ENCODE measurements at places on chromosomes 7 and 10.

DNA sequence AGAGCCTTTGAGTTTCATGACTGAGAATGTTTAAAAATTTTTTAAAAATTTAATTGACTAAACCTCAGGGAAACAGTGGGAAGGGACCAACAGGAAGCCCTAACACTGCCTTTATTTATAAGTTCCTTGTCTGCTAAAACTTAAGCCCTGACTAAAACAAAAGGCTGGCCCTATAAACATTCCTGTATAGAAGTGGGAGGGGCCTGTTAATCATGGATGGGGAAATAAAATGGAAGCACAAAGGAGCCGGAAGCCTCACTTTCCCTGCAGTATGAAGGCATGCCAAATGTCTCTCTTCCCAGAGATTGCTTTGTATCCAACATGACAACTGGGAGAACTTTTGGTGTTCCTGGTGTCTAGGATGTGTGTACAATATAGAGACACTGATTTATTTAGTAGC is 66.0 kb downstream of the VPS50 start:
- no peak for DNase-seq

DNA sequence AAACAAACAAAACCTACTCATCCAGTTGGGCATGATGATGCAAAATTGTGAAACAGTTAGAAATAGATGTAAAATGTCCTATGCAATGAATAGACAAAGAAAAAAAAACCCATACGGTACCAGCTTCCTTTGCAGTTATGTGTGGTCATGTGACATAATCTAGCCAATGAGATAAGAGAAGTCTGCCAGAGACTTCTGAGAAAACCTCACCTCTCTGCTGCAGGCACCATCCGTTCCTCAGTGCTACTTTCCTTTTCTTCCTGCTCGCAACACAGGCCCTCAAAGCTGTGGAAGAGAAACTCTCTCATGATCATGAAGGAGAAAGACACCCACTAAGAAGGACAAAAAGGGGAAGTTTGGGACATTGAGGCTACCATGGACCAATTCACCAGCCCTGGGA is 76.8 kb upstream of the CARD11 start:
- DNase-seq, result peak; percentile 67

DNA sequence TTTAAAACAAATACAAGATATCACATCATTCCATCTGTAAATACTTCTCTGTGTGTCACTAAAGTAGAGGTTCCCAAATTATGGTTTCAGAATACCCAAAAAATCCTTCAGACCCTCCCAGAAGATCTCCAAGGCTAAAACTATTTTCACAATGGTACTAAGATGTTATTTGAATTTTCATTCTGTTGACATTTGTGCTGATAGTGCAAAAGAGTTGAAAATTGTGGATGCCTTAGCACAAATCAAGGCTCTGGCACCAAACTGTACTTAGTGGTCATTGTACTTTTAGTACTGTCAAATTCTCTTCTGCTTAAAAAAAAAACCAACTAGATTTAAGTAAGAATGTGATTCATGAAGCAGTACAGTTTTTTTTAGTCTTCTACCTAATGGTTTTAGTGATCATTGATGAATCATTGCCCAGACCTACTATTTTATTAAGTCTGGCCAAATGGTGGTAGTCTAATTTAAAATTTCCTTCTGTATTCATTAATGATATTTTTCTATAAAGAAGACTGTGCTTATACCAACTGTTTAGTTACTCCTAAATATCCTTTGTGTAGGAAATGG is 50.5 kb downstream of the TPST1 start:
- no peak for DNase-seq

GRCh38 chr7:20358106-20358505 is 27.4 kb downstream of the ITGB8 start:
- DNase-seq, result no peak

- no peak for DNase-seq
Measured at GRCh38 chr10:58359541-58359940, 24.7 kb downstream of the UBE2D1 start.

- DNase-seq, result no peak
Measured at GRCh38 chr10:89252225-89252585, 630 bp upstream of the LIPA start.

- no peak for DNase-seq
Measured at GRCh38 chr10:21495002-21495751, 30.3 kb downstream of the SKIDA1 start.

- DNase-seq, result no peak
Measured at GRCh38 chr7:485188-486081, 34.2 kb downstream of the PDGFA start.

- no peak for DNase-seq
Measured at GRCh38 chr7:105178928-105179541, 165.0 kb downstream of the KMT2E start.

GRCh38 chr7:154649434-154649833 is 353.5 kb downstream of the PAXIP1 start:
- no peak for DNase-seq

- DNase-seq, result no peak
Measured at GRCh38 chr10:116146372-116147140, 126.5 kb downstream of the GFRA1 start.

- DNase-seq, result peak; percentile 72
Measured at GRCh38 chr7:151381348-151382078, 28.3 kb downstream of the WDR86 start.

GRCh38 chr10:119205894-119206602 is 1.3 kb upstream of the GRK5 start:
- DNase-seq, result peak; percentile 51

- DNase-seq, result no peak
Measured at GRCh38 chr7:92747041-92747835, 89.1 kb downstream of the CDK6 start.

GRCh38 chr7:138710536-138711385 is 9.6 kb upstream of the SVOPL start:
- DNase-seq, result no peak

DNA sequence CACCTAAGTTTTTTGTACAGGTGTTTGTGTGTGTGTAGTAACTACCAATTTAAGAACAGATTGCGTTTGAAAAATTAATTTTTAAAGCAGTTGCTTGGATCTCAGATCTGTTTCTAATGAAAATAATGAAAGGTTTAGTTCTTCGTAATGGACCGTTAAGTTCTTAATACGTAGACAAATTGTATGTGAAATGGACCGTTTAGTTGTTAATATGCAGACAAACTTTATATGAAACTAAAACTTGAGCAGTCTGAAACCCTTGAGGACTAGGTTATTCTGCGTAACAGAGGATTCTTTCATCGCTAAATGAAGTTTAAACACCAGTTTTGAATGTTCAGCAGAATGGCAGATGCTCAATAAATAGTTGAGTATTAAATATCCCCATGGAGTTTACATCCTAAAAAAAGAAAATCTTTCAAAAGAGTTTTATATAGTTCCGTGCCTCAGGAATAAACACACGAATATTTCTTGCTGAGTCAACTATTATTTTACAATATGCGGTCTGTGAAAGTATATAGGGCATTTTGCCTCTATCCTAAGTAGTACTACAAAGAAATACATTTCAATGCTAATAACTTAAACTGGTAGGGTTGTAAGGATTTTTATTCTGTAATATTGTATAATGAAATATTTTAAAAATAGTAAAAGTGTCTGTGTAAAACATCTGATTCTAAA is 1.2 kb downstream of the DBF4 start:
- no peak for DNase-seq

GRCh38 chr10:20396701-20397100 is 500.4 kb downstream of the NEBL start:
- DNase-seq, result no peak

- no peak for DNase-seq
Measured at GRCh38 chr7:143393267-143394041, 12.3 kb downstream of the ZYX start.

DNA sequence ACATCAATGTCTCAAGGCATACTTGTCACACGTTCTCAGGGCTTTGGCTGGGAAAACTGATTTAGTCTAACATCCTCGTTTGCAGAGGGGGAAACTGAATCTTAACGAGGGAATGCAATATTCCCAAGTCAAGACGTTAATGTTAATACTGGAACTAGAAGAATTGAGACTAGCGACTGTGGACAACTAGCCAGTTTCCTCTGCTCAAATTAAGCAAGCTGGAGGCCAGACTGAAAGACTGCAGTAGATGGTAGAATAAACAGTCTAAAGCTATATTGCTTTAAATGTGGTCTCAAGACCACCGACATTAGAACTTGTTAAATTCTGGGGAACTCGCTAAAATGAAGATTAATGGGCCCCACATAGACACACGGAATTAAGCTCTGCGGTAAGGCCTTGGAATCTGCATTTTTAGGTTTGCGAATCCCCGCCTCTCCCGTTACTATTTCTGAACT is 639 bp upstream of the TFAM start:
- DNase-seq, result no peak

- DNase-seq, result no peak
Measured at GRCh38 chr7:4706384-4707216, 24.5 kb downstream of the FOXK1 start.

DNA sequence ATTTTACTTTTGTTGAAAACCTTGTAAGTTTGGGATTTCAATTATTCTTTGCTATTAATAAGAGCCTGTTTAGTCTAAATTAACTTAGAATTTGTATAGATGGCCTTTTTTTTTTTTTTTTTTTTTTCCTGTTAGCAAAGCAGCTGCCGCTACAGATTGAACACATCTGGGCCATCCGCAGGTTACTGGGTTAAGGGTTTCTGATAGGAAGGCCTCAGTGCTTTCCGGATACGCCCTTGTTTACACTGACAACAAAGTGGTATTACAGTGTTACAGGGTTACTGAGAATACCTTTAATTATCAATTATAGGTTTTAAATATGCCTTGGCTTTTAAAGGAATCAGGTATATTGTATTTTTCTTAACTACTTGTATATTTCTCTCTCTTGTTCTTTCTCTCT is 76.8 kb downstream of the PTN start:
- DNase-seq, result no peak

- no peak for DNase-seq
Measured at GRCh38 chr10:34081948-34082347, 733.1 kb downstream of the PARD3 start.

- no peak for DNase-seq
Measured at GRCh38 chr7:148270576-148270975, 320.0 kb upstream of the C7orf33 start.

- DNase-seq, result peak; percentile 64
Measured at GRCh38 chr7:77651575-77652162, 44.6 kb upstream of the RSBN1L start.

DNA sequence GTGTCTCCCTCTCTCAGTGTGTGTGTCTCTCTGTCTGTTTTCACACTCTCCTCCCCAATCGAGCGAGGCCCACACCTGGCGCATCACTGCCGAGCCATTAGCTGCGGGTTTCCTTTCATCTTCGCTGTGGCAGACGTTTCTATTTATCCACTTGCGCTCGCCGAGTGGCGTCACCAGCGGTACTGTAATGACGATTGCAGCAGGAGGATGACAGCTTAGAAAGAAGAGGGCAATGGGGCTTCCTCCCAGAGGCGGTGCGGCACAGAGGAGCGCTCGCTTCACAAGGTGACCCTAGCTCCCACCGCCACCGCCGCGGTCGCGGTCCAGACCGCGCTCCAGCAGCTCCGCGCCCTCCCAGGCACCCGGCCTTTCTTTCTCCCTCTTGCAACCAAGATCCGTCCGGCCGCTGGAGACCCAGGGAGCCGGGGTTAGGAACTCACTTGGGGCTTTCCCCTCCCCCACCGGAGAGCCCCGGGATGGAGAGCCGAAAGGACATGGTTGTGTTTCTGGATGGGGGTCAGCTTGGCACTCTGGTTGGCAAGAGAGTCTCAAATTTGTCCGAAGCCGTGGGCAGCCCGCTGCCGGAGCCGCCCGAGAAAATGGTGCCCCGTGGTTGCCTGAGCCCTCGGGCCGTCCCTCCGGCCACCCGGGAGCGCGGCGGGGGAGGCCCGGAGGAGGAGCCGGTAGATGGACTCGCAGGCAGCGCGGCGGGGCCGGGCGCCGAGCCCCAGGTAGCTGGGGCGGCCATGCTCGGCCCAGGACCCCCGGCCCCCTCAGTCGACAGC is at the start of gene EVX1:
Gene EVX1, plus strand, starts transcription at position 248 of the 785 bp plus-strand sequence. Its CDS starts 229 bp downstream, at position 477.
- peak; percentile 4 for DNase-seq

DNA sequence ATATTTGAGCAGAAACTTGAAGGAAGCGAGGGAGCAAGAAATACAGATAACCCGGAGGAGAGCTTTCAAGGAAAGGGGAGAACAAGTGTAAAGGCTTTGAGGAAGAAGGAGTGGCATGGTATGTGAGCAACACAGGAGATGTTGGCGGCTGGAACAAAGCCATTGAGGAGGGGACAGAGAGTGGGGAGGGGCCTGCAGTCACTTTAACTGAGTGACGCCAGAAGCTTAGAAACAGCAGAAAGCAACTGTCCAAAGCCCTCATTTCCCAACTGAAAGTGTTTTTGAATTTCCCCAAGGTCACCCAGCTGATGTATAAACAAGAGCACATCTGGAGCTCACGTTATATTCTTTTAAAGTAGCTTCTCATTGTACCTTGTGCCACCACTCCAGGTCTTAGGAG is 19.1 kb downstream of the AUTS2 start:
- no peak for DNase-seq

DNA sequence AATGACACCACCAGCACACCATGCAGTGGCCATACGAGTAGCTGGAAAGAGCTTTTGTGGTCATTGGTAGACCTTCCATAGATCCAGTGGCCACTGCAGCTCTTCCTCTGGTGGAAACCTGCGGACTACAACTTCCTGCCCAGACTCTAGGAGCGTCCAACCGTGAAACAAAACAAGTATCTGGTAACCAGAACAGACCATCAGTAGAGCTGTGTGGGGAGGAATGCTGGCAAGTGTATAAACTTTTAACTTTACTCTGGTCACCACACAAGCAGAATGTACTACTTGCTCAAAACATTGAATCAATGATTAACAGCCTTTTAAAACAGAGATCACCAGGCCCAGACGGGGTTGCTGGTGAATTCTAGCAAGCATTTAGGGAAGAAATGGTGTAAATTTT is 154.7 kb upstream of the DGKB start:
- DNase-seq, result no peak

DNA sequence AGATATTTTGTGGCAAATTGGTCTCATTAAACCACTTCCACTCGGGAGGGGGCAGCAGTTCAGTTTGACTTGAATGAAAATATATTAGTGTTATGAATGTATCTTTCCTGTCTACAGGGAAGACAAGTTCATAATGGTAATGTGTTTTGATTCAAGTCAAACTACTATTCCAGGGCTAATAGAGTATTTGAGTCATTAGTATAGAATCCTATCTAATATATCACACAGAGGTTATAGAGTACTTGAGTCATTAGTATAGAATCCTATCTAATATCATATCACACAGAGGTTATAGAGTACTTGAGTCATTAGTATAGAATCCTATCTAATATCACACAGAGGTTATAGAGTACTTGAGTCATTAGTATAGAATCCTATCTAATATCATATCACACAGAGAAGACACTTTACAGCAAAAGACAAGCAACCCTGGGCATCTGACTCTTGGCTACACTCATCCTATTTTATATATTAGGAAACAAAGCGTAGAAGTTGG is 199.7 kb upstream of the MAGI2 start:
- DNase-seq, result no peak

DNA sequence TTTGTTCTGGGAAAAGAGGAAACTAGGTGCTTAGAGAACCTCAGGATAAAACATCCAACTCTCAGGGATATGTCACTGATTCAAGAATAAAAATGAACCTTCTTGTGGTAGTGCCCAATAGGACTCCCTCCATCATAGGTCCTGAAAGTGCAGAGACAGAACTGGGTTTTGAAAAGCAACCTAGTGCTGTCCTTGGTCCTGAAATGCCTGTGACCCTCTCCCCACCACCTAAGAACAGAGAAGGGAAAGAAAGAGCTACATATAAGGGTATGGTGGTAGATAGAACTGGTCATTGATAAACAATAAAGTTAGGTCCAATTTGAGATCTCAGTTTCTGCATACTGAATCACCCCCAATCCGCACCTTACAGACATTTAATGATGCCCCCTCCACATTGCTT is 953.3 kb downstream of the XPNPEP1 start:
- DNase-seq, result no peak

GRCh38 chr10:11757454-11757820 is 15.3 kb downstream of the ECHDC3 start:
- DNase-seq, result no peak

Measured in CD4-positive, alpha-beta T cell treated with Interleukin-10 for 1 hour (primary cell).